ENCODE measurements at places on chromosomes 12 and 14.

DNA sequence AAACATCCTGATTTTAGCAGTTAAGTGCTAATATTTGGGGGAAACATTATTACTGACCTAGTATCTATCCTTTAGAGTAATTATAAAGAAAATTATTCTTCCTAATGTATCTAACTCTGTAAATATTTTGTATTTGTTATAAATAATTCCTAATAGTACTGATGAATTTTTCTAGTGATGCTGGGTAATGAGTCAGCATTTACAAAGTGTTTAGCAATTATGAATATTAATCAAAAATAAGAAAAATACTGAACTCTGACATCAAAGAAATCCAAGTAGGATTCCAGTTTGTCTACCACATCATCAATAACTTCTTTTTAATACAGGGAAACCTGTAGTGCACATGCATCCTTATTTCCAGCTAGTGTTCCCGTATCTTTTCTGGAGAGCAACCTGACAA is 9.0 kb downstream of the NAP1L1 start:
- no peak for DNase-seq

DNA sequence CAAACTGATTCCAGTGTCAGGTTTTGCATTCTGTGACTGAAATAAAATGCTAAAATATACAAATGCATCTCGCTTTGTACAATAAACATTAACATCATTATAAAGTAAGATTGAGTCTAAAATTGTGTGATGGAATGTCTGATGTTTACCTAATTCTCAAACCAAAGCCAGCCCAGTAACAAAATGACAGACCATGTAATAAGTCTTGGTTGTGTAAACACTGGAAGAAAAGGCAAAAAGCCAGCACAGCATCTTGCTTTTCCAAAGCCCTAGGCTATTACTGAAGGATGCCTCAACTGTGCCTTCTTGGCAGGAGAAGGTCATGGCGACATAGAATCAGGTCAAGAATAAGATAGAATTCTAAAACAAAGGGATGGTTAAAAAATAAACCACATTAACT is 169.6 kb downstream of the EGLN3 start:
- no peak for DNase-seq

DNA sequence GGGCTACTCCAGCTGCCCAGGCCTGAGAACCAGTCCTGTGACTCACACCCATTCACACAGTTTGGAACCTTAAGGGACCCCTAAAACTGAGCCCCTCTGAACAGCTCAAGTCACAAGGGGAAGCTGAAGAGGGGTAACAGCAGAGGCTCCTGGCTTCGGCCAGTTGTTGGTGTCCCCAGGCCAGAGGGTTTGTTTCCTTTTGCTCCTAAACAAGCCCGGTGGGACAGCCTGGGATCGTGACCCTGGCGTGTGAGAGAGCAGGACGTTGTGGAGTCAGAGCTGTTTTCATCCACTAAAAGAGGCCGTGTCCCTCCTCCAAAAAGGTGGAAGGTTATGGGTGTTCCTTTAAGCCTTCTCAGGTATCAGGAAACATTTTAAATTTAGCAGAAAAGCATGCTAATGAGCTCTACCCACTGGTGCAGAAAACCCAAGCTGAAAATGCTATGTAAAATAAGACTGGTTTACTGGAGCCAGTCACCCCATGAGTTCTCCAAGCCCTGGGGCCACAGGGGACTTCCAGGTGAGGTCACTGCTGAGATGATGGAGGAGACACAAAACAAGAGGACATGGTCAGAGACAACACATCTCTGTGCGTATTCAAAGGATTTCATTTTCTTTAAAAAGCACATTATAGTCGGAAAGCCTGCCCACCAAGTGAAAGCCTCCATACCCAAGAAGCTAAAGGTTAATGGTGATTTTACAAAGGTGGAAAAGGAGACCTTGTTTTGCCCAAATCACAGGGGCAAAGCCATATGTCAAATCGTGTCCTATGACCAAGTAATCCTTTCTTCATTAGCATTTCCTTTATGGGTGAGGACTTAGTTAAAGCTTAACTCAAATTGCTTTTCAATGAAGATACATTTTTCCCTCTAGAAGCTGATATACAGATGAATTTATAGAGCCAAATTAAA is 14.1 kb downstream of the PRKAB1 start:
- DNase-seq: peak; percentile 43

DNA sequence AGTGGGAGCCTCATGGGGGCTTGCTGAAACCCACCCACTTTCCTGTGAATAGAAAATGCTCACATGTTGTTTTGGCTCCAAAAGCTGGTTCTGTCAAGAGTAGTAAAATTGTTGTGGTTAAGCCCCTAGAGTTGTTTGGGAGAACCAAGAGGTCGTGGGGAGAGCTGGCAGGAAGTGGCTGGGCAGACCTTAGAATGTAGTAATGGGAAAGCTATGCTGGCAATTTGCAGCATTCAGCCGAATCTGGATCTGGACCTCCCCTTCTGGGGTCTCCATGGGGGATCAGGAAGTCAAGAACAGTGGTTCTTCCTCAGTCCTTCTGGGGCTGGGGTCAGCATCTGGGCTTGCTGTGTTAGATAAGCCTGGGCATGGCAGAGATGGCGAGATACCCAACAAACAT is 150.6 kb upstream of the TBX3 start:
- no peak for DNase-seq

DNA sequence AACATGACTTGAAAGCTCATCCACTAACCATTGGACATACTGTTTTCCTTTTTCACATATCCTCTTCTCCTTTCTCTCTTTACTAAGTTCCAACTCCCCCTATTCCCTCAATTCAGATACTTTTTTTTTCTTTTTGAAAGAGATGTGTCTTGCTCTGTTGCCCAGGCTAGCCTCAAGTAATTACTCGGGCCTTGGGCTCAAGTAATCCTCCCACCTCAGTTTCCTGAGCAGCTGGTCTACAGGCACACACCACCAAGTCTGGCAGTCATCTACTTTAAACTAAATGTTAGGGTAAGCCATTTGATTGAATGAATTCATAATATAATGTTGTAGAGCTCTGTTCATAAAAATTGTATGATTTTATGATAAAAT is 15.5 kb downstream of the LEMD3 start:
- no peak for DNase-seq
